Uterus (tissue), 4 donors: ENCODE measurements at places on chromosomes 4 and X.

DNA sequence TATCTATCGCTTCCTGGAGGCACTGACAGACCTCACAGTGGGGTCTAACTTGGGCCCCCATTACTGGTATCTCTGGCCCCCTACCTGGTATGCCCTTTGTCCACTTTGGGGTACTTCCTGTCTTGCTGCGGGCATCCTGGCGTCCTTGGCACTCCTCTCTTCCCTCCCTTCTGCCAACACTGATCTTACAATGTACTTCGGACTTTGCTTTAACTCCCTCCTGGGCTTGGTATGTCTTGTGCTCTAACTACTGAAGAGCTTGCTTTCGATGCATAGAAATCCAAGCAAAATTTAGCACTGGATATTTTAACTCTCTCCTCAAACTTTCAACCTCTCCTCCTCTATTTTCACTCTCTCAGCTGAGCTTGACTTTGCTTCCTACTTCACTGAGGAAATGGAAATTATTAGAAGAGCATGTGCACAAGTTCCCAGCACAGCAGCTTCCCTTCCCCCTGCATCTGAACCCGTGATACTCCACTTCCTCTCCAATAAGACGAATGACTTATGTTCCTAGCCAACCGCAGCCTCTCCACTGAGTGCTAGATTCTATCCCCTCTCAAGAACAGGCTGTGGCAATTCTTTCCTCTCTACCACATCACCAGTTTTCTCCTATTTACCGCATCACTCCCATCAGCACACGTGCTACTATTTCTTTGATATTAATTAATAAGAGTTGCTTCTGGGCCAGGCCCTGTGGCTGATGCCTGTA, 52.9 kb downstream of the SUPT20HL2 start:
- H3K4me1 ChIP-seq, result no peaks in the 10 kb centered on the region
- no peak overlapping the region for H3K4me3 ChIP-seq
- peak overlapping the region; percentile 60 for H3K27ac ChIP-seq
- DNase-seq, result peak; percentile 43

DNA sequence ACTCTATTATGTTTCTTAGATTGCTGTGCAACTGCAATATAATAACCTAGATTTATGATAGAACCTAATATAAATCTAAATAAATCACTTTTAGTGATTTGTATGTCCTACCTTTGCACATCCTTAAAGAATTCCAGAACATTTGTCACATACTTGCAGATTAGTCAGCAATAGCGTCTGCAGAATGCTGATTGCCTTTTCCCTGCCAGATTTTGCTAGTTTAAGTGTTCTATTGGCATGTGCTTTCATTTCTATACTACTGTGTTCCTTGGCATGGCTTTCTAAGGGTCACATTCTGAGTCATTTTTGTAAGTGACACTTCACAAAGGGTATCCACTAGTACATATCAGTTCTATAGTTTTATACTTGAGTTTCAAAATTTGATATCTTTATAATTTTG, 303.1 kb upstream of the GIMD1 start:
- no peaks in the 10 kb centered on the region for H3K4me1 ChIP-seq
- no peak overlapping the region for H3K27ac ChIP-seq
- no peaks in the 10 kb centered on the region for H3K36me3 ChIP-seq
- no peaks in the 10 kb centered on the region for H3K27me3 ChIP-seq
- no peak for DNase-seq

DNA sequence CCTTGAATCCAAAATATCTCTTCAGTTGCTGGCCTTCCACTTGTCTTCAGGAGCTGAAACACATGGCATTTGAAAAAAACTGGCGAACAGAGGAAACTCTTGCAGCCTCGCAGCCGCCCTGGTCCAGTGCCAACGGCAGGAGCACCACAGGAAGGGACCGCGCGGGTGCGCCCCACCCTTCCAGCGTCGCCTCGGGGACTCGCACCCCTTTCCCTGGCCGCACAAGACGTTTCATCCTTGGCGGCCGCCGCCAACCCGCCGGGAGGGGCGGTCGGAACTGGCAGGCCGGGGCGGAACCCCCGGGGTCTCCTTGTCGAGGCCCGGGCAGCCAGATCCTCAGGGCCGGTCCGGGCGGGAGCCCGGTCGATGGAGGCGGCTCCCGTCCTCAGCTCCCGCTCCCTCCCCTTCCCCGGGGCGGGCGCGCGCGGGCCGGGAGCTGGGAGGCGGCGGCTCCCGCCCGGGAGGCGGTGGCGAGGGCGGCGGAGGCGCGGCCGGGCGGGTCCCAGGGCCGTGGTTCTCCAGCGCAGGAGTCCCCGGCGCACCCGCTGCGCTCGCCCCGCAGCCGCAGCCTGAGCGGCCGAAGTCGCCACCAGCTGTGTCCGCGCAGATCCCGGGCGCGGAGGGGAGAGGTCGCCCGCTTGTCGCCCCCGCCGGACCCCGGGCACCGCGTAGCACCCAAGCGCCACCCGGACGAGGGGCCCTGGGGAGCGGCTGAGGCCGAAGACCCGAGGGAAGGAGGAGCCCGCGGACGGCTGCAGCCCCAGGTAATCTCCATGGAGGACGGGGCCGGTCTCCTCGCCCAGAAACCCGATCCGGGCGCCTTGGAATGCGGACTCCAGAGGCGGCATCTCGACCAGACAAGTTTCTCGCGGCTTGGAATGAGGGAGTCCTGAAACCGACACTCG, 886 bp upstream of the NDST3 start:
- no peak overlapping the region for H3K27ac ChIP-seq
- no peak for DNase-seq
- no peaks in the 10 kb centered on the region for H3K27me3 ChIP-seq
- H3K4me1 ChIP-seq, result no peaks in the 10 kb centered on the region
- no peaks in the 10 kb centered on the region for H3K36me3 ChIP-seq

- no peaks in the 10 kb centered on the region for H3K4me1 ChIP-seq
- H3K36me3 ChIP-seq, result no peaks in the 10 kb centered on the region
- H3K27ac ChIP-seq, result no peak overlapping the region
Measured at GRCh38 chr4:84691170-84691691, 108.3 kb downstream of the CDS1 start.

DNA sequence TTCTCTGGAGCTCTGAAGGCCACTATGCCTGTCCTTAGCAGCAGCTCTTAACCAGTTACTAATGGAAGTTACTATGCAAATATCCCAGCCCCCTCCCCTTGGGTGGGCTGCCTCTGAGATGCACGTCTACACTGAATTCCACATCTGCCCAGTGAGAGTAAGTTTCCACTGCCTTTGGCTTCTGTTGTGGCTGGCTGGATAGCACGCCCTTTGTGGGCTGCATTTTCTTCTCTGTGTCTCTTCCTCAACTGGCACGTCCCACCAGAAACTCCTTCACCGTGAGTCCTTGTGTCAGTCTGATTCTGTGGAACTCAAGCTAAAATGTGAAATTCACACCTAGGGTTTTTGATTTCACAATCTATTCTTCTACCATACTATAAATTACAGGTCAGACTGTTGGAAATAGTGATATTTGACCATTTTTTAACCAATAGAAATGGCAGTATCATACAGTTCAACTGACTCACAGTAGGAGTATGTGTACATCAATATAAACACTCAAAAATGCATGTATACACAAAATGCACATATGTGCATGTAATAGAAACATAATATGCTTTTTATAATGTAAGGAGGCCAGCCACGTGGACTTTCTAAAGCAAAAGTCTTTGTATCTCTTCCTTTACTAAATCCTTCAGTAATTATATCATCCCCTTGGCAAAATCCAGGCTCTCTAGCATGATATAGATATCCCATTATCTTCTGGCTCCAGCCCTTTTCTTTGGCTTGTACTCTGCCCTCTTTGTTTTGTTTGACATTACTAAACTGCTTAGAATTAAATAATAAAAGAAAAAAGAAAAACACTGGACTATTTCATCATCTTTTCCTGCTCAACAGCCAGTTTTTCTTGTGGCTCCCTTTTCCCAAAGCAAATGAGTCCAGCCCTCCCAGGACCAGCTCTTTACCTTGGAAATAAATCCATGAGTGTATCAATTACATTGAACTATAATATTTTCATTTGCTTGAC, 33.2 kb upstream of the LDB2 start:
- H3K36me3 ChIP-seq, result no peaks in the 10 kb centered on the region
- H3K4me3 ChIP-seq, result no peak overlapping the region
- no peak for DNase-seq
- no peak overlapping the region for H3K27ac ChIP-seq

GRCh38 chr4:17064959-17065358, 166.5 kb upstream of the LDB2 start:
- peaks cover 5% of the 10 kb centered on the region for H3K4me1 ChIP-seq
- DNase-seq, result no peak
- no peak overlapping the region for H3K27ac ChIP-seq
- H3K27me3 ChIP-seq, result no peaks in the 10 kb centered on the region

- no peaks in the 10 kb centered on the region for H3K4me1 ChIP-seq
- no peak overlapping the region for H3K27ac ChIP-seq
- no peak overlapping the region for H3K4me3 ChIP-seq
- no peaks in the 10 kb centered on the region for H3K27me3 ChIP-seq
- no peaks in the 10 kb centered on the region for H3K36me3 ChIP-seq
Measured at GRCh38 chr4:20337261-20337664, 85.6 kb downstream of the SLIT2 start.

DNA sequence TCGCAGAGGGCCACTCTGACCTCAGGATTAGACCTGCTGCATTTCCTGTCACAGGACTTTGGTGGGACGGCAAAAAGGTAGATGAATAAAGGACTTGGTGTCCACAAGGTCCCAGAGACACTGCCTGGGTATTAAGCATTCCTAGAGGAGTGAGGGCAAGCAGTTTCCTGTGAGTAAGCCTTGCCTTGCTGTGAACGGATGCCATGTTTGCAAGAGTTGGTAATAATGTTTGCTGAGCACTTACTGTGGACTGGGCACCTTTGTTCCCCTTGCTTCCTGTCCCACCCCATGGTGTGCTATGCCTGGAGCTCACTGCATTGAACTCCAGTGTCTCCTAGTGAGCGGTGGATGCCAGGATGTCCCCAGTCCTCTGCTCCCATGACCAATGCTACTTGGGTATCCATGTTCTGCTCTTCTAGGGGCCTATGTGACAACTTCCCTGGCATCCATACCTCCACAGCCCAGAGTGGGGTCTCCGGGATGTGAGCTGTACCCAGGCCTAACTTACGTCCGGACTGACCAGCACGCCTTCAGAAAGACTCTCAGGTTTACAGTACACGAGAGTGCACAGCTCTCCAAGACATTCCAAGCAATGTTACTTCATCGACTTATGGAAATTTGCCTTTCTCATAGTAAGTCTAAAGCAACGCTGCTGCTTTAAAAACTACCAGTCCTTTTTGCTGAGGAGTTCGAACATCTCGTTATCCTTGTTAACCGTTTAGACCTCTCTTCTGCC, 95.5 kb upstream of the MSX1 start:
- no peaks in the 10 kb centered on the region for H3K36me3 ChIP-seq
- H3K27ac ChIP-seq, result no peak overlapping the region
- H3K27me3 ChIP-seq, result no peaks in the 10 kb centered on the region
- no peak overlapping the region for H3K4me3 ChIP-seq

DNA sequence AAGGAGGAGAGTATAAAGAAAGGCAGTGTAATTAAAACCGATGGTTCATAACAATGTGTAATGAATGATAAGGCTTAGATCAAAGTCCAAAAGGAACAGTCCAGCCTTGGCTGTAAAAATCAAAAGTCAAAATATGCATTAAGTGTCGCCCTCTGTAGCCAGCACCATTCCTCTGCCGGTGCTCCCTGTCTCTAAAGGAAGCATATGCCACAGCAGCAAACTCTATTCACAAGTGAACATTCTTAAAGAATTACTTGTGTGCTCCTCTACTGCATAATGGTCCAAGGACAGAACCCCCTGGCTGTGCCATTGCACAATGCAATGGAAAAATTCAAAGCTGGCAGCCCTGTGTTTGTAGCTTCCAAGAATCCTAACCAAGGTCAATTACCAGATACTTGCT, 16.3 kb upstream of the MBNL3 start:
- H3K36me3 ChIP-seq, result no peaks in the 10 kb centered on the region
- H3K27ac ChIP-seq, result no peak overlapping the region
- no peak overlapping the region for H3K4me3 ChIP-seq
- DNase-seq, result no peak

DNA sequence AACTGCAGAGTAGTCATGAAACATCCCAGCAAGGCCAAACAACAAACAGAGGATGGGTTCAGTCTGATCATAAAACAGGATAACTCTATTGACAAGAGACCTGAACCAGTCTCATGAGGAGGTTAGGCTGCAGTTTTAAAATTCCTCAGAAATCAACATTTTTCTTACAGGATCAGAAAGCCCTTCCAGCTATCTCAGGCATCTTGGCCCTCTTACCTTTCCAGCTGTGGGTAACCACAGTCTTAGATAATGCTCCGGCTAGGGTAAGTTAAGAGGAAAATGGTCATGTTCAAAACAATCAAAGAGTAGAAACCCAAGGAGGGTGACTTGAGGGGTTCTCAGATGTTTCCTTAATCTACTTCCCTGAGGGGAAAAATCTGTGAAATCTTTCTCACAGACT, 5.1 kb downstream of the CTSO start:
- no peaks in the 10 kb centered on the region for H3K36me3 ChIP-seq
- H3K27ac ChIP-seq, result no peak overlapping the region
- DNase-seq, result no peak
- no peaks in the 10 kb centered on the region for H3K27me3 ChIP-seq

- no peaks in the 10 kb centered on the region for H3K36me3 ChIP-seq
- H3K27me3 ChIP-seq, result no peaks in the 10 kb centered on the region
- H3K27ac ChIP-seq, result peak overlapping the region; percentile 97
- H3K4me3 ChIP-seq, result peak overlapping the region; percentile 89
- DNase-seq, result peak; percentile 45
Measured at GRCh38 chrX:54042609-54043021, 1.7 kb downstream of the PHF8 start.

GRCh38 chr4:1012034-1012739, 761 bp downstream of the FGFRL1 start:
- peak overlapping the region; percentile 44 for H3K4me3 ChIP-seq
- no peaks in the 10 kb centered on the region for H3K36me3 ChIP-seq
- H3K27ac ChIP-seq, result no peak overlapping the region
- no peaks in the 10 kb centered on the region for H3K27me3 ChIP-seq
- H3K4me1 ChIP-seq, result no peaks in the 10 kb centered on the region
- DNase-seq, result peak; percentile 53

- no peaks in the 10 kb centered on the region for H3K4me1 ChIP-seq
- H3K36me3 ChIP-seq, result no peaks in the 10 kb centered on the region
- peak within 1 kb of the TSS; percentile 55 for H3K4me3 ChIP-seq
- H3K27me3 ChIP-seq, result no peaks in the 10 kb centered on the region
- DNase-seq, result peak; percentile 85
Measured at GRCh38 chr4:74932832-74933561, at the start of gene PARM1. PARM1 (plus strand) TSS chr4:74933116; CDS start chr4:74933328, 212 bp downstream.

DNA sequence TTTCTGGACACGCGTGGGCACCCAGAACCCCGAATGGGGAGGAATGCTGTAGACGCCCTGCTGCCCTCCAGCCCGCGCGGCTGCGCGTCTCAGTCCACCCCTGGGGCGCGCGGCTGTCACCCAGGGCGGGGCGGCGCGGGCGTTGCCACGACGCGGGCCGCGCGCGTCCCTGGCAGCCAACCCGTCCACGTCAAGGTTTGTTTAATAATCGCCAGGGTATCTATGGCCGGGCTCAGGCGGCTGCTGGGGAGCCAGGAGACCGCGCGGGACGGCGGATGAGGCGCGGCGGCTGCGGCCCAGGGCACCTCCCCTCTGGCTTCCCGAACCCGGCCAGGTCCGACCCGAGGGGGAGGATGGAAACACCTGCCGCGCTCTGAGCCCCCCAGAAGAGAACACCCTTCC, at the start of gene SPATA18:
TSS of gene SPATA18 (plus strand) at position 92 of the 402 bp plus-strand sequence. CDS start 401 bp downstream, outside the sequence.
- DNase-seq, result peak; percentile 43
- H3K4me3 ChIP-seq, result peak within 1 kb of the TSS; percentile 45
